ENCODE measurements at places on chromosomes 3 and 15.
A peak's percentile ranks its signal among the peaks of the same experiment; 100 is the strongest.

DNA sequence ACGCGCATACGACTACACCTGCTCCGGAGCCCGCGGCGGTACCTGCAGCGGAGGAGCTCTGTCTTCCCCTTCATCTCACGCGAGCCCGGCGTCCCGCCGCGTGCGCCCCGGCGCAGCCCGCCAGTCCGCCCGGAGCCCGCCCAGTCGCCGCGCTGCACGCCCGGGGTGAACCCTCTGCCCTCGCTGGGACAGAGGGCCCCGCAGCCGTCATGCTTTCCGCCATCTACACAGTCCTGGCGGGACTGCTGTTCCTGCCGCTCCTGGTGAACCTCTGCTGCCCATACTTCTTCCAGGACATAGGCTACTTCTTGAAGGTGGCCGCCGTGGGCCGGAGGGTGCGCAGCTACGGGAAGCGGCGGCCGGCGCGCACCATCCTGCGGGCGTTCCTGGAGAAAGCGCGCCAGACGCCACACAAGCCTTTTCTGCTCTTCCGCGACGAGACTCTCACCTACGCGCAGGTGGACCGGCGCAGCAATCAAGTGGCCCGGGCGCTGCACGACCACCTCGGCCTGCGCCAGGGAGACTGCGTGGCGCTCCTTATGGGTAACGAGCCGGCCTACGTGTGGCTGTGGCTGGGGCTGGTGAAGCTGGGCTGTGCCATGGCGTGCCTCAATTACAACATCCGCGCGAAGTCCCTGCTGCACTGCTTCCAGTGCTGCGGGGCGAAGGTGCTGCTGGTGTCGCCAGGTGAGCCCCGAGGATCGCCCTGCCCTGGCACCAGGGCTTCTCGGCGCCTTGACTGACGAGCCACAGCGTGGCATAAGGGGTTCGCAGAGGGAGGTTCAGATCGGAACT is 420 bp downstream of the SLC27A2 start:
- DNase-seq: peak; percentile 34

DNA sequence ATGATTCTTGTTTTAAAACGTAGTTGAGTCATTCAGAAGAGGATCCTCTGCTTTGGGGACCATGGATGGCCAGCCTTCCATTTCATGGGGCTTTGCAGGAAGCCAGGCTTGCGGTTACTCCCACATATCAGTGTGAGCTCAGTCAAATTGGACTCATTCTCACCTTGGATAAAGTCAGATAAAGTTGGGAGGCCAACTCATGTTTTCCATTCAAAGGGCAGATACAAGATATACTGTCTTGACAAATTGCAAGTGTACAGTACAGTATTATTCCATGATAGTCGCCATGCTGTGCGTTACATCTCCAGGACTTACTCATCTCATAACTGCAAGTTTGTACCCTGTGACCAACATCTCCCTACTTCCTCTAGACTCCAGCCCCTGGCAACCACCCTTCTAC is 25.5 kb upstream of the B3GNT5 start:
- no peak for DNase-seq

DNA sequence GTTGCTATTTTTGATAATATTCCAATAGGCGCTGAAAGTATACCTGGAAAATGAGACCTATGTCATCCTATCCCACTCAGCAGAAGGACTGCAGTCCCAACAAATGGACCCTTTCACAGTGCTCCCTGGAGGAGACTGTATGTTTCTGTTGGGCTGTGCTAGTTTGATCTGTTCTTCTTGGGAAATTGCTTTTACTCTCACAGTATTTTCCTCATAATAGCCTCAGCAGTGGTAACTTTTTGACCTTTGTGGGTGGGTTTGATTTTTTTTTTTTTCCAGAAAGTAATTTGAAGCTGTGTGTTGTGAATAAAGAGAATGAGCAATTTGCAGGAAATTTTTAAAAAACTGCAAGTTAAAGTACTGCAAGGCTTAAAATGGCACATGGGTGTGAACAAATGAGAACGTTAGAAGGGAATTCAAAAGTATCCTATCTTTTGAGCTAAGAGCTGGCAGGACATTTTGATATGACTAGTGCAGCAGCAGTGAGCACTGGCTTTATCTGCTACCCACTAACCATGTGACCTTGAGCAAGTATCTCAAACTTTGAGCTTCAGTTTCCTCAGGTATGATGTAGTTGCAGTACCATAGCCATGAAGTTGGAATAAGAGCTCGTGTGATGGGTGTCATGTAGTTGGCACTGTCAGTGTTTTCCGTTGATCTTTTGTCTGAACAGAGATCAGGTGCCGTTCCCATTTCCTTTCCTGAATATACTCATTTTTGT is 118.4 kb downstream of the ATG7 start:
- DNase-seq: no peak

DNA sequence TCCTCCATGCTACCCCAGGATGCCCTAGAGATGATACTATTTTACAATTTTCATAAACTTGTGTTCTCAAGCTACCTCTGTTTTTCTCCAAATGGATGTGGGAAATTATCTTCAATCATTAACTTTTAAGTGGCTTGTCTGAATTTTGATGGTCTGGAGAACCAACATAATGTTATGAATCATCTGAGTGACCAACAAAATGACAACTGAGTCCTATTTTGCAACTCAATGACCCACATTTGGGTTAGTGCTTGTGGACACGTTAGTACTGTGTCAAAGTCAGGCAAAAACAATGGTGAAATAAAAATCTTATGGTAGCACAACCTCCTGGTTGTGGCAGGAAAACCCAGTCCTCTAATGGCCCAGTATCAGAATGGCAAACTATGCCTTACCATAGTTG is 352.4 kb upstream of the ZNF385D start:
- no peak for DNase-seq

GRCh38 chr3:195260280-195260905 is 10.6 kb downstream of the XXYLT1 start:
- DNase-seq: peak; percentile 33

GRCh38 chr3:196186651-196187573 is 24.3 kb downstream of the ZDHHC19 start:
- no peak for DNase-seq

DNA sequence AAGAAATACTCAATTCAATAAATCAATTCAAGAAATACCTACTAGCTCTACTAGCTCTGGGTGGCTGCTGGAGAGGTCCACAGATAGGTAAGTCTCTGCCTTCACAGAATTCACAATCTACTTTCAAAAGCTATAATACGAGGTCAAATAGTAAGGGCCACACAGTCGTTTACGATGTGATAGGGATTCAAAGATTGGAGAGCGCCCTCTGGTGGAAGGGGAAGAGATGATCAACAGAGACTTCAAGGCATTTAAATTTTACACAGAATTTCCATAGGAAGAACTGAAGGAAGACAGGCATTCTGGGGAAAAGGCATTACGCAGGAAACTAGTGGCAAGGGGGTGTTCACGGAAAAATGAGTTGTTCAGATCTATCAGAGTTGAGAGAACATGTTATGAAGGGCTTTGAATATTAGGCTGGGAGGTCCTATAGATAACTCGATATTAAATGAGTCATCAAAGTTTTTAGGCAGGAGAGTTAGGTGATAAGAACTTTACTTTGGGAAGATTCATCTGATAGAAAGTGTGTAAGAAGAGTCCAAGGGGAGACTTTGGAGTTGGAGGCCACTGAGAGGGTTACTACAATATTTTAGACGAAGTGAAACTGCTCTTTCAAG is 128.8 kb downstream of the FRMD5 start:
- peak; percentile 22 for DNase-seq

DNA sequence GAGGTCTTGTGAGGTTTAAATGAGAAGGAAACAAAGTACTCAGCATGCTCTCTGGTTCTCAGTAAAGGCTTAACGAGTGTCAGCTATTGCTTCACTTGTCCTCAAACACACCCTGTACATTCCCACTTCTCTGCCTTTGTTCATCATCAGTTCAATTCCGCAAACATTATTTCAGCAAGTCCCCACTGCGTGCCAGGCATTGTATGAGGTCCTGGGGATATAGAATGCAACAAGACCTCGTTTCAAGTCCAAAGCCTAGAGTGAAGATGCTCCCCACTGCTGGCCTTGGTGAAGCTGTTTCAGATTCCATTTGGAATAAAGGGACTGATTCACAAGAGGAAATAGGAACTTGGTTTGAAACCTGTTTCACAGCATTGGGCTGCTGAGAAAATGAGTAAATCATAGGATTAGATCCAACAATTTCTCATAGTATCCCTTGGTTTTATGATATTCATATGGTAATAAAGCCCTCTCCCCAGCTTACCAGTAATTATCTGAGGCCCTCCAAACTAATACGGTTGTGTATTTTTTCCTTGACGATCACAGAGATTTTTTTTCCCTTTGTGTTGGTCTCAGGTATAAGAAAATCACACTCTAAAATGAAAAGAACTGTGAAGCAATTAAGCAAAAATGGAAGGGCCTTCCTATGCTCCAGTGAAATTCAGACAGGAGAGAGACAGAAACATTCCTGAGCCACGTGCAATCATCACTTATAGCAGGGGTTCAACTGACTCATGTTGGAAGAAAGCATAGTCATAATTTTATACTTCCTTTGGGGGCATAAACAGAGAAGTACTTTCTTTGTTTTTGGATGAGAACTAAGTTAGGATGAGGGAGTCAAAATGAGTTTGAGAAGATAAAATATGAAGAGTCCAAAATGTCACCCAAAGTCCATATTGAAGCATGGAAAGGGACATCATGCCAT is 258.6 kb downstream of the RORA start:
- DNase-seq: no peak

DNA sequence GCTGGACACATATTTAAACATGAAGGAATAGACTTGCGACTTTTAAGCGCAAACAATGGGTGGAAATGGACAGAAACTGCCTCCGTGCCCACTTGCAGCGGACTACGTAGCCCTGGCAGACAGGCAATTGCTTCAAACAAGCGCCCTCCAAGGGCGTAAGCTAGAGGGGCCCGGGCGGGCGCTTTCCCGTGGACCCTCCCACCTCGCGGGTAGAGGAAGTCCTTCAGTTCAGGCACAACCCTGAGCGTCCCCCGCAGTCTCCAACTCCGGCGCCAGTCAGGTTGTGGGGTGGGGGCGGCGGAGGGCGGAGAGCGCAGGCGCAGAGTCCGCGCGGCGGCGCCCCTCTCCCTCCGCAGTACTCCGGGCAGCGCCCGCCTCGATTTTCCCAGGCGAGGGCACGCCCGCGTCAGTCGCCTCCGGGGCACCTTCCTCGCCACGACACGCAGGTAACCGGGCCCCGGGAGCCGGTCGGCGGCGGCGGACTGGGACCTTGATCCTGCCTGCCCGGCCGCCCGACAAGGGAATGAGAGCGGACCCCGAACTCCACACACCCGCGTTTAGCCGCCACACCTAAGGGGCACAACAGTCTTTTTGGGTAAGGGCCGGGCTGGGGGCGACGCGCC is at the start of gene SLC35G2:
Gene SLC35G2 (plus strand): TSS at position 358 of the 623 bp plus-strand sequence. CDS start 35,335 bp downstream, outside the sequence.
- DNase-seq: peak; percentile 22

- DNase-seq: no peak
Observed at GRCh38 chr3:171835116-171835515, 8.0 kb upstream of the TMEM212 start.

DNA sequence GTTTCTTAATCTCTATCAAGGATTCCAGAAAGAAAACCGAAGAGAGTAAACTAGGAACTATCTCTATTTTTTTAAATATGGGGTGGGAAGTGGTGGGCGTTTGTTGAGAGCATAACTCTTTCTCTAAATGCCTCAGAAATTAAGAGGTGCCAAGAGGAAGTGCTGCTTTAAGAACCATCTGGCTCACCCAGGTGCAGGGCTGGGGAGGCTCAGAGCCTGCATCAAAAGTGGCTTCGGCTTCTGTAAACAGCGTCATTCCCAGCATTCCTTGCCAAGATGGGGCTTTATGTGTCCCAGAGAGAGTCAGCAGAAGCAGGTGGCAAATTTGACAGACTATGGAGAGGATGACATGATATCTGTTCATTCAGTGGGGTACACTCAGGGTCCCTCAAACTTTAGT is 123.3 kb upstream of the BFSP2 start:
- DNase-seq: no peak

- DNase-seq: no peak
Observed at GRCh38 chr3:127670761-127671522, 1.8 kb upstream of the ABTB1 start.

DNA sequence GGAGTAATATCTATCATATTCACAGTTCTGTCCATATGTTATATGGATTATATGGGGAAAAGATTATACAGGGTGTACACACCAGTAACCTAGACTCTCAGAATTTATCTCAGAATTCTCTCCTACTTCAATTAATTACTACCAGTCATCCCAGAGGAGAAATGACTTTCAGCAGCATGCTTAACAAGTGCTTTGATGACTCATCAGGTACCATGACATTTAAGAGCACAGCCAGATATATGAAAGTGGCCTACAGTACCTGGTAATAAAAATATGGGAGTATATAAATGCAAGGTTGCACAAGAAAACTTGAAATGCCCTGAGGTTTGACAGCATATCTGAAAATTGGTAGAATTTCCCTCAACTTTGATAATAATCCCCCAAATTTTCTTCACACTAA is 1273.0 kb downstream of the OTOL1 start:
- DNase-seq: no peak

- DNase-seq: no peak
Observed at GRCh38 chr3:159789017-159789416, 199.6 kb upstream of the IL12A start.

- no peak for DNase-seq
Observed at GRCh38 chr3:184496933-184497332, 64.7 kb upstream of the EPHB3 start.

DNA sequence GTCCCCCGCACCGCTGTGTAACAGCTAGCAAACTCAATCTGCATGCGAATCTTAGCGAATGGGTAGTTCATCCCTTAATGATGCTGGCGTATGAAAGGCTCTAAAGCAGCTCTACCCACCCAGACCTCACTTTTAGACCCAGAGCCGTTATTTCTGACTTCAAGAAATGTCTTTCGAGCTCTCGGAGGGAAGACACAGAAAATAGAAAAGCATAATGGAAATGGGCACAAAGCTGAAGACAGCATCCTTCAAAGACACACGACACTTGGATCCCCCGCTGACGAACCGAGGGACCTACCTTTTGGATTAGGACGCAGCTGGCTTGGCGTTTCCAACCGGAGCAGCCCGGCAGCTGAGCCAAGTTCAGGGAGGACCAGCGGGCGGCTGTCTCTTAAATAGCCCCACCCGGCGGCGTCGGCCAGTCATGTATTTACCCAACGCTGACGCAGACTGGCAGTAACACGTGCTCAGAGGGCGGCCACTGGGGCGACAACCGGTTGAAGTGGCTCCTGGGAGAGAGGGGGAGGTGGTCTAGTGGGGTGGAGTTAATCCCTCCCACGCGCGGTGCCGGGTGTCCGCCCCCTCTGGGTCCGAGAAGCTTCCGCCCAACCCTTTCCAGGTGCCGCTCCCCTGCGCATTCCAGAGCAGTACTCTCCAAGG is 1.5 kb downstream of the CCK start:
- no peak for DNase-seq

- DNase-seq: no peak
Observed at GRCh38 chr3:24305795-24306467, 188.7 kb downstream of the THRB start.

DNA sequence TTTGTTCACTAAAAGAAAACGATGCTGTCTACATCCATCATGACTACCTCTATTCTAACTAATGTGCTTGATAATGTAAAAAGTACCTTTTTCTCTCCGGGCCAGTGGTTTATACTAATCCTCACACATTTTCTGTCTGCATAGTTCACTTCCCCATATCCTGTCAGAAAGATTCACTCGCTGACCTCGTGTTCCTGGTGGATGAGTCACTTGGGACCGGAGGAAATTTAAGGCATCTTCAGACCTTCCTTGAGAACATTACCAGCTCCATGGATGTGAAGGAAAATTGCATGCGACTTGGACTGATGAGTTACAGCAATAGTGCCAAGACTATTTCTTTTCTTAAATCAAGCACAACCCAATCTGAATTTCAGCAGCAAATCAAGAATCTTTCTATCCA is 33.8 kb downstream of the COL6A5 start:
- DNase-seq: no peak

Data from CD4-positive, alpha-beta T cell treated with Interleukin-1 beta for 1 hour (primary cell).